ENCODE measurements at places on chromosomes 3 and 15. TPM values are rescaled to one million over a fixed set of nuclear protein-coding genes. Genes with fewer than 3 reads are reported as not detected.

Gene AADACL2
- total RNA-seq: not detected

Gene WDR93
- total RNA-seq: not detected

Gene KBTBD8
- 1.2 TPM for total RNA-seq

Gene FSTL1
- total RNA-seq: 833 TPM

- no peak for DNase-seq
- H3K36me3 ChIP-seq: no peaks in the 10 kb centered on the region
- H3K4me1 ChIP-seq: no peaks in the 10 kb centered on the region
- H3K27ac ChIP-seq: no peak overlapping the region
Measured at GRCh38 chr15:42134617-42135245, 21.7 kb downstream of the PLA2G4F start.

- no peaks in the 10 kb centered on the region for H3K27me3 ChIP-seq
- no peaks in the 10 kb centered on the region for H3K4me1 ChIP-seq
- H3K27ac ChIP-seq: no peak overlapping the region
- no peak for DNase-seq
Measured at GRCh38 chr15:66692391-66692790, 9.6 kb upstream of the SMAD6 start.

- H3K27me3 ChIP-seq: no peaks in the 10 kb centered on the region
- H3K36me3 ChIP-seq: peaks cover 2% of the 10 kb centered on the region
- peaks cover 3% of the 10 kb centered on the region for H3K4me1 ChIP-seq
- peak overlapping the region; percentile 90 for H3K27ac ChIP-seq
Measured at GRCh38 chr15:60477916-60478565, 901 bp downstream of the ICE2 start.

DNA sequence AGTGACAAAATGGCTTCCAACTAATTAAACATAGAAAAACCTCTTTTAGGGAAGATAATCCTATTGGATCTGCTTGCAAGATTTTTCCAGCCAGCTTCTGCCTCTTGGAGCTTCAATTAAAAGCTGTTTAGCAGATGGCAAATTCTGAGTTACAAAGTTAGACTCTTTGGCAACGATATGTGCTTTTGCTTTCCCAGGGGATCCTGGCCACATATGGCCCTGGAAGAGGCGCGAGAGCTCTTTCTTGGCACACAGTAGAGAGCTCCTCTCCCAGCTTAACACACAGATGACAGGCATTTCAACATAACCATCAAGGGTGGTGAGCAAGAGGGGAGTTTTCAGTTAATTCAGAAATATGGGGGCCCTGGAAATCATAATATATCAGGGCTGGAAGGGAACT, 41.6 kb upstream of the GALNT15 start:
- no peak overlapping the region for H3K4me3 ChIP-seq
- no peaks in the 10 kb centered on the region for H3K4me1 ChIP-seq
- H3K36me3 ChIP-seq: no peaks in the 10 kb centered on the region
- no peak for DNase-seq
- H3K27ac ChIP-seq: no peak overlapping the region
- no peaks in the 10 kb centered on the region for H3K27me3 ChIP-seq

DNA sequence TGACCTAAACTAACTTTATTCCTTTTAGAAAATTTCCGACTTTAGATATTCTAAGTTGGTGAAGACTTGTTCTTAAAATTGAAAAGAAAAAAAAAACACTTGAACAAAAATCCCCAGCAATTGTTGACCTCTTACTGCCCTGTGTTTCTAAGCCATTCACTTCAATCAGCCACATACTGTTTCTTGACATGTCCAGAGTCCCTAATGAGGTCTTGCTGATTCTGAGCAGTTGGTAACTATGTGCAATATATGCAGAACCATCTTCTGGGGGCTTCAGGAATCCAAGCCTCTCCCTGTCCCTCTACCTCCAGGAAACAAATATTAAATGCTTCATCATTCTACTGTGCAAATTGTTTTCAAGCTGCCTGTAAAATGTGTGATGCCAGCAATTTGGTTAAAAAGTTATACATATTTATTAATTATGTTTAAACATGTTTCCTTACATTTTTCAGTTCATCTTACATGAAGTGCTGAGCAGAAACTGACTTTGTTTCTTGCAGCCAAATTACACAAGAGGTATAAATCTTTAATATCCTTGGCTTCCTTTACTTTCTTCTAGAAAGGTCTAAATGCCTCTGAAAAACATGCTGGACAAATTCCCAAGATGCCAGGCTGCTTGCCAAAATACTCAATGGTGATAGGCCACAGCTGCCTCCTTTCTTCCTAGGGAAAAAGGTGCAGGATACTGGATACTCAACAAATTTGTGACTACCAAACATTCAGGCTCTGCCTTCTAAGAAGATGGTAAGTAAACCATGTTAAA, 19.8 kb upstream of the GYG1 start:
- H3K27me3 ChIP-seq: no peaks in the 10 kb centered on the region
- H3K27ac ChIP-seq: peak overlapping the region; percentile 28
- H3K4me1 ChIP-seq: no peaks in the 10 kb centered on the region
- peak; percentile 69 for DNase-seq
- no peak overlapping the region for H3K4me3 ChIP-seq
